ENCODE measurements at places on chromosomes 13 and 19. TPM values are rescaled to one million over a fixed set of nuclear protein-coding genes. Genes with fewer than 3 reads are reported as not detected.

GRCh38 chr13:79285159-79285558 is 120.9 kb downstream of the RBM26 start:
- DNase-seq: no peak

GRCh38 chr19:49635530-49636232 is 4.3 kb downstream of the RRAS start:
- DNase-seq: no peak

- peak; percentile 94 for DNase-seq
Observed at GRCh38 chr19:41308450-41309179, 1.4 kb upstream of the CCDC97 start.

- DNase-seq: no peak
Observed at GRCh38 chr13:113141601-113141970, 16.9 kb upstream of the PROZ start.

DNA sequence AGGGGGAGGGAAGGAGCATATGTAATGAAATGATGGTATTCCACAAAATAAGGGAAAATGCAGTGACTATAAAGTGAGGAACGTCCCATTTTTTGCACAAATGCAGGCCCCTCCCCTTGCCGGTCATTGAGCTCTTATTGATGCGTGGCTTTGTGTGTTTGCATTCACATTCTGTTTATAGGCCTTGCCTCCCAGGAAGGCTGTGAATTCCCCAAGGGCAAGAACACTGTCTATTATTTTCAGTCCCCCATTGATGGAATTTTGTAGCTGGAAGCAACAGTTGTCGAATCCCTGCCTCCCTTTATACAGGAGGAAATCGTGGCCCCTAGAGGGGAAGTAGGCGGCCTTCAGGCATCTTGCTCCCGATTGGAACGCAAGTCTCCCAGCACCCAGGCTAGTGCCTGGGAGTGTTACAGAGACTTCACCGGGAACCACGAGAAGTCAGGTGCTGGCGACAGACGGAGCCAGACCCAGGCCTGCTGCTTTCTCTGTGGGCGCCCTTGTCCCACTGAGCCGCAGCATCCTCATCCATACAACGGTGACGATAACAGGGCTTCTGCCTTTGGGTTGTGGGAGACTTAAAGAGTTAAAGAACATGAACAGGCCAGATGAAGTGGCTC is 6.9 kb downstream of the SBSN start:
- no peak for DNase-seq

- DNase-seq: no peak
Observed at GRCh38 chr19:45591004-45591637, 6.5 kb upstream of the OPA3 start.

DNA sequence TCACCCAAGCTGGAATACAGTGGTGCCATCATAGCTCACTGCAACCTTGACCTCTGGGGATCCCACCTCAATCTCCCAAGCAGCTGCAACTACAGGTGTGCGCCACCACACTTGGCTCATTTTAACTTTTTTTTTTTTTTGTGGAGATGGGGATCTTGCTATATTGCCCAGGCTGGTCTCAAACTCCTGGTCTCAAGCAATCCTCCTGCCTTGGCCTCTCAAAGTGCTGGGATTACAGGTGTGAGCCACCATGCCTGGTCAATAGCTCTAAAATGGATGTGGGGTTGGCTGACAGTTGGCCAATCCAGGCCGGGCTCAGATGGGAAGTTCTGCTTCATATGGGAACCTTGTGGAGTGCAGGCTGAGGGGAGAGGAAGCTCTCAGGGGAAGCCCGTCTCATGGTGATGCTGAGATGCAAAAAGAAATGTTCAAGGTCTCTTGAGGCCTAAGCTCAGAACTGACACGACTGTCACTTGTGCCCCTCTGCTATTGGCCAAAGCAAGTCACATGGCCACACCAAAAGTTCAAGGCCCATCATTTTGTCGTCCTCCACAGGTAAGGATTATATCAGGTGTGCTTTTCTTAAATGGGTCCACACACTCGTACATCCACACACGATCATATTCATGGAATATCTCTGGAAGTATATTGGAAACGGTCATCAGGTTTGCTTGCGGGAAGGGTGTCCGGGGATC is 6.8 kb upstream of the KLC3 start:
- no peak for DNase-seq

DNA sequence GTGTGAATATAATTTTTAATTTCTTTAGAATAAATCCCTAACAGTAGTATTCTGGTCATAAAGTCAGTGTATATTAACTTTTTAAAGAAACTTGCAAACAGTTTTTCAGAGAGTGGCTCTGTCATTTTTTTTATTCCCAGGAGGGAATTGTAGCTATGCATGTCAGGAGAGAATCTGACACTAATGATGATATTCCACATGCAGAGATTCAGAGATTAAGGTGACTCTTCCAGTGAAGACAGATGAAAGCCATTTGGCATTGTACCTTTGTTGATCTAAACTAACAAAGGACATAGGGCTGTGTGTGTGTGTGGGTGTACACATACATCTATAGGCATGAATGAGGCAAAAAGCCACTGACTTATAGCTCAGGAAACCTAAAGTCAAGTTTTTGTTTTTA is 99.9 kb downstream of the TNFSF13B start:
- DNase-seq: no peak

GRCh38 chr19:33532859-33533460 is 11.4 kb upstream of the PEPD start:
- DNase-seq: no peak

GRCh38 chr19:34135054-34135800 is 37.1 kb upstream of the LSM14A start:
- DNase-seq: no peak

DNA sequence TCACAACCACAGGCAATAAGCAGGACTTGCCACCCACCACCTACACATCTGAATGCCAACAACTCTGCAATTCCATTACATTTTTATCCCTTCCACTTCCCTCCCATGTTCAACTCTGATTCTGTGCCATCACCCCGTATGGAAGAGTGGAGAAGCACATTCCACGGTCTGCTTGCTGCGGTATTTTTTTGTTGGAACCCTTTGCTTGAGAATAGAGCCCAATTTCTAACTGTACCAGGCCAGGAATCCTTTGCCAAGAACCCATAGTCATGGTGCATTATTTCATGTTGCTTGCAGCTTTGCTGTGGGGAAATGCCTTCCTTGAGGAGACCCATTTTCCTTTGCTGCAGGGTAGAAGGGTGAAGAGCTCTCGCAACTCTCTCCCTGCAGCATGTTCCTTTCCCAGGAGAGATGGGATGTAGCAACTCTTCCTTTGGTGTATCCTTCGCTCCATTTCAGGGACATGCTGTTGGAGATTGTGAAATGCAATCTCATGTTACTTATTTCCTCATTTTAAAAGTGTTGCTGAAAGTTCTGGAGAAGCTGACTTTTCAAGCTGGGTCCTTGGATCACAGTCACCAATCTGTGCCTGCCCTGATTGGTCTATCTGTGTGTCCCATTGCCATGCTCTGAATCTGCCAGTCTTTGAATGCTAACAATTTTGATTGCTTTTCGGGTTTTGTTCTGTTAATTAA is 69.8 kb upstream of the STARD13 start:
- DNase-seq: no peak

DNA sequence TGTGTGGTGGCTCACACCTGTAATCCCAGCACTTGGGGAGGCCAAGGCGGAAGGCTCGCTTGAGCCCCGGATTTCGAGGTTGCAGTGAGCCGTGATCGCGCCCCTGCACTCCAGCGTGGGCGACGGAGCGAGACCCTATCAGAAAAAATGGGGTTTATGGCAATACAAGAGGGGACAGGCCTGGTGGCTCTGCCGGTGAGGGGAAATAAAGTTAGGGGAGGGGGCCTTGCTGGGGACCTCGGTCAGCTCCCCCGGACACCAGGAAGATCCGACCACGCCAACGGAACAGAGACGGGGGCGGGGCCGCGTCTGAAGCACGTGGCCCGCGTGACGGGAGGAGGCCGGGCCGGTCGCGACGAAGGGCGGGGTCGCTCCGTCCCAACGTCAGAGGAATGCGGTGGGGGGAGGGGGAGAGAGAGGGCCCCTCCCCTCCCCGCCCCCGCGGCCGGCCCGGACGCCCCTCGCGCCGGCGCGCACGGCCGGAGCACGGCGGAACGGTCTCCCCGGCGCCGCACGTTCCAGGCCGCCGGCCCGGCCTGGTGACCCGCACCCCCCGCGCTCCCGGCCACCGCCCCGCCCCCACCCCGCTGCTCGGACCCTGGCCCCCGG is 1.9 kb upstream of the HNRNPL start:
- DNase-seq: peak; percentile 85

DNA sequence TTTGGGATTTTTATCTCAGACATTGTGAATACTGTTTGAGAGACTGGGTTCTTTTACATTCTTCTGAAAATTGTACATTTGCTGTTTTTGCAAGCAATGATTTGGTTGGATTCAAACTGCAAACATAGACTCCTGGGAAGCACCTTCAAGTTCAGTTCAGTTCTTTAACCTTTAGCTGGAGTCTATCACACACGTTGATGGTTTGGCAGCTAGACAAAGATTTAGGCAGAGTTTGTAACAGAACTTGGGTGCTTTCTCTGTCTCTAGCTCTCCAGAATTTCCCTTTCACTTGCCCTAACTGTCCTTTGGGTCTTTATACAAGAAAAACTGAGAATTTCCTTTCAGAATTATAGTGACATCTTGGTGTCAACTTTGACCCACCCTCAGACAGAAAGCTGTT is 556.6 kb downstream of the DIAPH3 start:
- no peak for DNase-seq

- no peak for DNase-seq
Observed at GRCh38 chr19:49954933-49955332, 6.0 kb downstream of the SIGLEC11 start.

DNA sequence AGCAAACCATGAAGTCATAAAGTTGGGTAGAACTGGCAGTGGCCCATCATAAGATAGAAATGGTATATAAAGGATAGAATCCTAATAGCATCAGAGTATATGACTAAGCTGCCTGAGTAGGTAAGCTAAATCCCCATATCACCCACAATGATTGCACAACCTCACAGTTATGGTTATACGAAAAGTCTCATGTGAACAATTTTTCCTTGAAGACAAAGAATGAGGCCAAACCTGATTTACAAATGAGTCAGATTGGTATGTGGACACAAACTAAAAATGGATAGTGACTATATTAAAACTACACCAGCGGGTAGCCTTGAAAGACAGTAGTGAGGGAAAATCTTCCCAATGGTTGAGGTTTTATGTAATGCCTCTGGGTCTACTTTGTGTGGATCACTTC is 40.9 kb upstream of the UFM1 start:
- no peak for DNase-seq

GRCh38 chr13:102698649-102698980 is 3.8 kb upstream of the METTL21C start:
- DNase-seq: no peak

DNA sequence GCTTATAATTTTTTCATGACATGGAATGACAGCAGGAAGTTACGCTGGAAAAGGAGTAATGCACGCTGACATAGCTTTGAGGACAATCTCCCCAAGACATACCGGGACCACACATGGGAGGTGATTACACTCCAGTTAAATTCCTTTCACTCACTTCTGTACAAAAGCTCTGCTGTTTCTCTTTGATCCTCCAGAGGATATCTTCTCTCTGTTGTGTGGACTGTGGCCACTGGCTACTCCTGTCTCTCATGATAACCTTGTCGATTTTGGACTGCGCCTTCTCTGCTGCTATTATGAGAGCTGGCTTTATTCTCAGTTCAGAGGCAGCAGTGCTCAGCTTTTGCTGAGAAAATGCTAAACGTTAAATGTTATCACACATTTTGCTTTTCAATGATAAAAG is 464.6 kb downstream of the FGF9 start:
- DNase-seq: no peak

DNA sequence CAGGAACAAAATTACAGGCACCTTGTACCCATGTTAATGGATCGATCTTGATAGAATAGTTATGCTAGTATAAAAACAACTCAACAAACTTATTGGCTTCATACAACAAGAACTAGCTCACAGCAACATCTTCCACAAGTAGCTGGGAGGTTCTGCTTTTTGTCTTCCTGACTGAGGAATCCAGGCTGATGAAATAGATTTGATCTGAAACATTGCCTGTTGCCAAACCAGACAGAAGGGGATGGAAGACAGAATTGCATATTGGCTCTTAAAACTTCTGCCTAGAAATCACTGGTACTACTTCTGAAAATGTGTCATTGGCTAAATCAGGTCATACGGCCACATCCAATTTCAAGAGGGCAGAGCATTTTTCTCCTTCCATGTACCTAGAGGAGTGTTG is 267.3 kb downstream of the RFC3 start:
- DNase-seq: no peak

DNA sequence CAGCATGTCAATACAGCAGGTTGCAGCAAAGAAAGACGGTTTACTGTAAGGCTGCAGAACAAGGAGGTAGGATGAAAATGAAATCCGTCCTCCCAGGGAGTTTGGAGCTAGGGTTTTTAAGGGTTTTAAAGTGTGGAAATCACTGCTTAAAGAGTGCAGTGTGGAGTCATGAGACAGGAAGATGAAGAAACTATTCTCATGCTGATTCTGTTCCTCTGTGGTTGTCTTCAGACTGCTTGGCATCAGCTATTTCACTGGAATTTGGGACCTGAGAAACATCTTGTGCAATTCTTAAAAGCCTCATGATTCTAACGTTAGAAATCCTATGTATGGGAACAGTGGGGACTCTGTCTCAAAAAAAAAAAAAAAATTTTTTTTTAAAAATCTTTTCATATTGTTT is 11.4 kb downstream of the ZNF331 start:
- no peak for DNase-seq

DNA sequence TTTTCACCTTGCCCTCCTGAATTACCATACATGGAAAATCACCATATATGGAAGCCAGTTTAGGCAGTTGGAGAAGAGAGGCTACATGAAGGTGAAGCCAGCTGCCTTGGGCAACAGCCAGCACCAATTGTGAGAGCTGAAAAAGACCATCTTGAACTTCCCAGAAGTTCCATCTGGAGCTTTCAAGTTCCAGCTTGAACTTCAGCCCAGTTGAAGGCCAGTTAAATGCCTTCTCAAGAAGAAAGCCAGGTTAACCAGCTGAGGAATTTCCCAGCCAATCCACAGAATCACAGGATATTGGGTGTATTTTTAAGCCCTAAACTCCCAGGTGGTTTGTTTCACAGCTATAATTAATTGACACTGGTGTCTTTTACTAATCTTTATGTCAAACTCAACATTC is 713.6 kb upstream of the MIR17HG start:
- no peak for DNase-seq

DNA sequence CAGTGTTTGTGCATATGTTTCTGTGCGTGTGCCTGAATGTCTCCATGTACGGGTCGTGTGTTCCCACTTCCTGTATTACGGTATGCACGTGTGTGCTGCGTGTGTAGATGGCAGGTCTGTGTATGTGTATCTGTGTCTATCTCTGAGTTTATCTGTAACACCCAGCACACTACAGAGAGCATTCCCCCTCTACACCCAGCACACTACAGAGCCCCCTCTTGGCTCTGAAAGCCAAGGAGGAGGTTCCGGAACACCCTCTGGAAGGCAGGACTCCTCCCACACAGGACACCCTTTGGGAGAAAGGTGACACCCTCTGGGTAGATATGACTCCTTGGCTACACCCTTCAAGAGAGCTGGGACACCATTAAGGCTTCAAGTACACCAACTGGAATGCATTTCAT is 2.1 kb upstream of the ERFL start:
- no peak for DNase-seq

Gene CD70
- not detected for total RNA-seq

Gene FOXA3
- total RNA-seq: not detected

Gene HS6ST3
- total RNA-seq: not detected

Gene CGB3
- not detected for total RNA-seq

Gene SELENOV
- not detected for total RNA-seq

Gene NFIC
- 34.8 TPM for total RNA-seq

Gene FUT3
- not detected for total RNA-seq

Gene PDE4C
- total RNA-seq: not detected

Gene ANKRD27
- 34.1 TPM for total RNA-seq

Gene TMEM161A
- total RNA-seq: 31.3 TPM

Gene SOX1
- total RNA-seq: not detected

Gene KLF1
- total RNA-seq: not detected

Gene VSTM2B
- total RNA-seq: not detected

Gene GAPDHS
- total RNA-seq: not detected
